ENCODE measurements at places on chromosomes 13 and 19.

- no peak for DNase-seq
Observed at GRCh38 chr19:7832009-7832408, 2.0 kb downstream of the EVI5L start.

- no peak for DNase-seq
Observed at GRCh38 chr13:43299374-43299773, 276.0 kb downstream of the DNAJC15 start.

GRCh38 chr13:59304596-59304995, 859.1 kb downstream of the DIAPH3 start:
- no peak for DNase-seq

GRCh38 chr19:18107235-18107634, 9.7 kb downstream of the MAST3 start:
- DNase-seq = no peak

DNA sequence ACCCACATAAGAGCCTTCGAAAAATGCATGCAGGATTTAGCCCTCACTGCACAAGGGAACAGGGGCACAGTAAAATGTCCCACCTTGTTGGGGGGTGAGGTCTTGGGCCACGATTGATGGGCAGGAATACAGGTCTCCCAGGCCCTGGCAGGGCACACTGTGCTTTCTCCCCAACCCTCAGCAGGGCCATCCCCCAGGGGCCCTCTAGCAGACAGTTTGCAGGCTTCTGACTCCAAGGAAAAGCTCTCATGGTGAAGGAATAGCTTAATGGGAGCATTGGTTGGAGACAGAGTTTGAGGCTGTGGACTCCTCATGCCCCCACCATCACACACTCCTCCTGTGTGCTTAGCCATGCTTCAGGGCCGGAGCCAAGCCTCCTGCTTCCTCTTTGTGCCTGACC, 484.6 kb downstream of the ZNF536 start:
- DNase-seq = no peak

DNA sequence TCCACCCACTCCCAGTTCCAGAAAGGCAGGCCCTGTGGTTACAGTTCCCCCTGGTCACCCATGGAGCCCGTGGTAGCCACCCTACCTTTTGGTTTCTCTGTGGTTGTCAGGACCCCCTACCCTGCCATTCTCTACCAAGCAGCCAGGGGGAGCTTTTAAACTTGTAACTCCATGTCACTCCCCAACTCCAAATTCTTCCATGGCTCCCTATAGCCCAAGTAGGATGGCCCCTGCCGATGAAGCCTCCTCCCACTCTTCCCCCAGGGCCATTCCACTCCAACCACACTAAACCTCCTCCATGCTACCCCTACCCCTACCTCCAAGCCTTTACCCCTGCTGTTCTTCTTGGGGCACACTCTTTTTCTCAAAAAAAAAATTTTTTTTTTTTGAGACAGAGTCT, 2.2 kb downstream of the S1PR2 start:
- no peak for DNase-seq

DNA sequence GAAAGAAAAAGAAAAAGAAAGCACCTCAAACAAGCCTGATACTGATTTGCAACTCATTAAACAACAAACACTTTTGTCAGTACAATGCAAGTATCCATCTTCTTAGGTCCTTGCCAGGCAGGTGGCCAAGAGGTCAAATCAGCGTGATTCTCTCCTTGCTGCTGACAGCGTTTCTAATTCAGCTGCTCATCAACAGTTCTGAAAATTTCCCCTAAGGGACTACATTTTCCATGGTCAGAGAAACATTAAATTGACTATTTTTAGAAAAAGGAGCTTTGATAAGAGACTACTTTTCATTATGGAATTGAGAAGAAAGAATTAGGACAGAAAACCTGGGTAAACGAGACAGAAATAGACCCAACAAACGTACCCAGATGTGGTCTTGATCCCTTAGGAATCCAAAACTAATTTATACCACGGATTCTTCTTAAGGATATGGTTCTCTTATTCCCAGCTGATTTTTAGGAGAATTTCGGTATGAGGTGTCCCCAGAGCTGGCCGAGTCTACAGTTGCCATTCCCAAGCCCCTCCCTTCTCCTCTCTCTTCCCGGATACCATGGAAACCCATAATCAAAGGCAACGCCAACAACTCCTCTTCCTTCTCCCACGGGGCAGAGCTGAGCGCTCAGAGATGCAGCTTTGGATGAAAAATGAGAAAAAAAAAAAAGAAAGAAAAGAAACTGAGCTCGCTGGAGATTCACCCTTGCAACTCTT, 29.5 kb upstream of the CEBPG start:
- DNase-seq = no peak

DNA sequence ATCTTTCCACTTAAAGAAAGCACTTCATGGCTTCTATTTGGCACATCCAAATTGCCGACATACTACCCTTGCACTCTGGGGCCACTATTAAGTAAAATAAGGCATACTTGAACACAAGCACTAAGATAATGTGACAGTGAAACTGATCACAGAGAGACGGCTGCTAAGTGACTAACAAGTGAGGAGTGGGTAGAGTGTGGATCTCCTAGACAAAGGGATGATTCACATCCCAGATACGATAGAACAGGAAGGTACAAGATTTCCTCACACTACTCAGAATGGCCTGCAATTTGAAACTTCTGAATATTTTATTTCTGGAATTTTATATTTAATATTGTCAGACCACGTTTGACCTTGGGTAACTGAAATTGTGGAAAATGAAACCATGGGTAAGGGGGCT, 1721.8 kb upstream of the SPRY2 start:
- DNase-seq = no peak

DNA sequence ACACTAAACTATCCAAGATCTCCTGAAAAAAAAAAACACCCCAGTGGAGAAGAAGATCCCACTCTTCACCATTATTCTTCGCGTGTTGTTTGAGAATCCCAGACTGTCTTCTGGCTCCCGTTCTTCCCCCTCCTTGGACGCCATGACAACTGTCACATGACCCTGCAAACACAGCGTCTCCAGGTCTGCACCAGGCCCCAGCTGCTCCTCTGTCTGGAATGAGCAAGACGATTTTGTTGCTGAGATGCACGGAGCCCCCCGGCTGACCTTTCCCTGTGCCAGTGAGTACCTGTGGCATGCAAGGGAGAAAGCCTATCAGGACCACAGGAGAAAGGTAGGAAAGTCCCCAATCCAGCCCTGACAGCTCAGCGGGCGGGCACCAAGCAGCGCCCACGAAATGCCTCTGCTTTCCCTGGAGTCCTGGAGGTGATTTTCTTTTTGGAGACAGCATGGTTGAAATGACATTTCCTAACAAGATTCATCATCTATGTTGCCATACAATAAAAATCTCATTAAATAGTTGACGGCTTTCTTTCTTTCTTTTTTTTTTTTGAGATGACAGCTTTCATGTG, at the start of gene CFAP97D2:
Gene CFAP97D2, plus strand, starts transcription at position 171 of the 572 bp plus-strand sequence. Its CDS starts 74 bp downstream, at position 245.
- no peak for DNase-seq

DNA sequence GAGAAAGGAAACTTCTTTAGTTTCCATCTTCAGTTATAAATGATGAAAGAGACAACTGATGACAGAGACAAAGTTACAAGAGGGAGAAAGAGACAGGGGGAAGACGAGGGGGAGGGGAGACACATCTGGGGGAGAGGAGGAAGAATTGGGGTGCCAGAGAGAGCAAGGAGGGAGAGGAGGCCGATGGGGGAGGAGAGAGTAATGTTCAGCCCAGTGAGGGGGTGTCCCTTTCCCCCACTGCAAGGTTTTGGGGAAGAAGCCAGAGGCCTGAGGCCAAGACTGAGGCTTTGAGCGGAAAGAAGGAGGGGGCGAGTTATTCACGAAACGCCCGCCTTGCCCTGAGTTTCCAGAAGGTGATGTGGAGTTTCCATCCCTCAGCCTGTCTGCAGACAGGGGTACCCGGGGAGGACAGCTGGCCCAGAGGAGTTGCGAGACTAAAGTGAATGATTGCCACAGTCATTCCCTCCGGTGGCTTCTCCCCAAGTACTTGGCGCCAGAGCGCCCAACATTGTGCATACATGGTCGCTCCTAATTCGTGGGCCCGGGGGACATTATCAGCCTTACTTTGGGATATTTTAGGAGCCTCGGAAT, 558 bp upstream of the PPAN start:
- no peak for DNase-seq

- DNase-seq = no peak
Observed at GRCh38 chr19:18496980-18497256, 25.0 kb downstream of the ELL start.

- DNase-seq = no peak
Observed at GRCh38 chr19:8611877-8612806, 1.6 kb upstream of the ADAMTS10 start.

Measured in activated CD8-positive, alpha-beta memory T cell treated with anti-CD3 and anti-CD28 coated beads for 48 hours (primary cell).